HFFc6 (cell line): ENCODE measurements at places on chromosomes 13 and 19.

DNA sequence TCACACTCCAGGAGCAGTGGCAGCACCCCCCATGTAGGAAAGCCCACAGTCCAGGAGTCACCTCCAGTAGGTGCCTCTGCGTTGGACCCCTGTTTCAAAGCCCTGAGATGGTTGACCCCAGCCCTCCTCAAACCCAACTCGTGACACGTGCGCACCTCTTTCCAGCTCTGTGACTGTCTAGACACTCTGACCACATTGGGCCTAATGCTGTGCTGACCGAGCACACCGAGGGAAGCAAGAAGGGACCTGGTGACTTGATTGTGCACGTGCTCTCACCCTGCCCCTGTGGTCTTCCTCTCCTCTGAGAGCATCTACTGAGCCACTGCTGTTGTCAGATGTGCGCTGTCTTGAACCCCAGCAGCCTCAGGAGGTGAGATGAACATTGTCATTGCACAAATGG, 22.9 kb upstream of the SLC35E1 start:
- DNase-seq: no peak

DNA sequence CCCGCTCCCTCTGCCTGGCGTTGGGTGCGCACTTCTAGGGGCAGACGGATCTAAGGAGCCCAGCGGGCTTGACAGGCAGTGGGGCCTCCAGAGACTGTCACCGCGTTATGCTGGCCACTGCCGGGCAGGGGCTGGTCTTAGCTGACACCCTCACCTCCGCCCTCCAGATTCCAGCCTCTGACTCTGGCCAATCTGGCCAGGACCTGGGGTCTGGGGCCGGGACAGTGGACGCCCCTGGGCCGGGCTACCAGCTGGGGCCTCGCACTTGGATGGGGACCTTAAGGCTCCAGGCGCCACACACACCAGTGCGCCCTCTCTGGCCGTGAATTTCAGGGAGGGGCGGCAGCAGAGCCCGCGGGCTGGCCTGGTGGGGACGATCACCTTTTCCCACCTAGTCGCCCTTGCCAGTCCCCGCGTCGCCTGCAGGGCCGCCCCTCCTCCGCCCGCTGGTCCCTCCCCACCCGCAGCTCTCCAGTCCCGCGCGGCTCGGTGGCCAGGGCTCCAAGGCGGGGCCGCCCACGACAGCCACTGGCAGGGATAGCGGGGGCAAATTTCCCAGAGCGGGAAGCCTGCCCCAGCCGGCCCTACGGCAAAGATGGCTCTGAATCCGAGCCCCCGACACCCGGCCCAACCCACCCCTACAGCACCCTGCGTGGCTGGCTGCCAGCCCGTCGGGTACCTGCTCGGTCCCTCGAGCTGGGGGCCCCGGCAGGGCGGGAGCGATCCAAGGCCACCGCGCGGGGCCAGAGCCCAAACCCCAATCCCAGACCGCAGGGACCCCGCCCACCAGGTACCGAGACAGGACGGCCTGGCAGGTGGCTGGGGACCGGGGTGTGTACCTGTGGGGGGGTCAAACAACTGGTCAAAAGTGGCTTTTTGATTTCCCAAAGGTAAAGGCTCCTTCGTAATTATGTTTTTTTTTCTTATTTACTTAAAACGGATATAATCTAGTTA, 6.1 kb upstream of the ZNF98 start:
- no peak for DNase-seq

- DNase-seq: no peak
Measured at GRCh38 chr13:40230833-40231266, 435.6 kb downstream of the FOXO1 start.

DNA sequence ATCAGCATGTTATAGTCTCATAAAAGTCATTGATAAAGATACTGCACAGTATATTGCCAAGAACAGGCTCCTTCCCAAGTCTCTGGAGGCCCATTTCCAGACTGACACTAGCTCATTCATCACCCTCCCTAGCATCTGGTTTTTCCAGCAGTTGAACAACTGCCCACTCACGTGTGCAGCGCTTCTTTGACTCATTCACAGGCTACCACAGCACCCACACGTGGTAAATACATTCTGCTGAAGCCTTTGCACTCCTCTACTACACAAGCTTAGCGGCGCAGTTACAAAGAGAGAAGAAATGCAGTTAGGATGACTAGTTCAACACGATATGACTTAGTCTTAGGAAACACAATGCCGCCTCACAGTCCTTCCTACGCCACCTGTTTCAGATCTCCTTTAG, 87.7 kb downstream of the DOCK9 start:
- peak; percentile 88 for DNase-seq

- DNase-seq: no peak
Measured at GRCh38 chr13:44786756-44787155, 202.5 kb downstream of the NUFIP1 start.

DNA sequence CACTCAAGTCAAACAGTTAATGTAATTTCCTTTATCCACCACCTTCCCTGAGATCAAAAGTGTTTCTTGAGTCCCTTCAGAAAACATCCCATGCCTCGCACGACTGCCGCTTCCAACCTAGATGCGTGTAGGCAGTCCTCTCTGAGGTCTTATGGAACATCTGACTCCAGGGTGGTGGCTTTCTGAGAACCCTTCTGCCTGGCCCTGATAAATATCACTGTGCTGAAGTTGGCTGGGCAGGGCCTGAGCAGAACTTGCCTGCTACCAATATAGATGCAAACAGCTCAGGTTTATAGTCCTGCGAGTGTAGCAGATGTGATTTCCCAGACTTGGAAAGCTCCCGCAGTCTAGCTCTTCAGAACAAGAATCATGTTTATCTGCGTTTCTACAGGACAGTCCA, 61.1 kb upstream of the GPR12 start:
- DNase-seq: no peak
